ENCODE measurements at places on chromosomes 11 and 22.

DNA sequence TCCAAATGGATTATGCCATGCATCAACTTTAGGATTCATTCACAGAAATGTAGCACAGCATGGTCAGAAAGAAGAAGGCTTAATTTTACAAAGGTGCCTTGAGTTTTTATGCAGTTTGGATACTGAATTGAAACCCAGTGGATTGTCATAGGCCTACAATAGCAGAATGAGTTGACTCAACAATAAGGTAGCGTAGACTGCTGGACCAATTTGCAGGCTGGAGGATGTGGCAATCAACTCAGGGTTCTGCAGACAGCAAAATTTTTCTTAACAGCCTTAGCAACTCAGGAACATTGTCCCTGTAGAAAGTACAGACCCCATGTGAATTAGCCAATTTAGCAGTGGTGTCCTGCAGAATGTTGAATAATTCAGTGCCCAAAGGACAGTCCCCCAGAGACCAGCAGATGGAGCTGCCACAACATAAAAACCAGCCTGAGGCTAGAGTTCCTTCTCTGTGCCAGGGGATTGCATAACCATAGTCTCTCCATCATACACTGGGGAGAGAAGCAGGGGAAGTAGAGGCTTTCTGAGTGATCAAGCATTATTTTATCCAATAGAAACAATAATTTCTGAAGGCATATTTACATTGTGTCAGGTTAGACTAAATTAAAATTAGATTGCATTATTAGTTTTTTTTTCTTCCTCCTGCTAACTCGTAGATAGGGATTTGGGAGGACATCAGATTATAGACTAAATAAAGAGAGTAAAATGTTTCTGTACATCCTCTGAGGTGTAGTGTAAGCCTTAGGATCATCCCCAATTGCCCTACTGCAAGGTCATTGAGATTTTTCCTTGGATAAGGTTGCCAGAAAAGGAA lies 20.3 kb upstream of the MRPL17 start:
- DNase-seq = peak; percentile 17

DNA sequence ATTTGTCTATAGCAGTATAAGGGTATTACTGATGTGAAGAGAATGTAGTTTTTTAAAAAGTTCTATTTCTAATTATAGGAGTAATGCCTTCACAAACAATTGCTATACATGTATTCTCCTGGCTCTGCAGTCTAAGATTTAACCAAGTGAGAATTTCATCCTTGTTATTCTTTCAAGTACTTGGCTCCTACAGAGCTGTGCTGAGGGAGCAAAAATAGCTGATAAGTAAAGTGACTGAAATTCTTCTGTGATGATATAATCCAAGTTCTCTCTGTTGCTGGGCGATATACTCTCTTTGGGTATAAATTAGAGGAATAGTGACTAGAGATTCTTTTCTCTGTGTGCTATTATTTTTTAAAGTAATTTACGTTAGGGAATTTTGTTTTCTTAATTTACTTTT lies 68.0 kb downstream of the PGR start:
- no peak for DNase-seq

- no peak for DNase-seq
Measured at GRCh38 chr11:112182867-112183266, 7.6 kb downstream of the BCO2 start.

DNA sequence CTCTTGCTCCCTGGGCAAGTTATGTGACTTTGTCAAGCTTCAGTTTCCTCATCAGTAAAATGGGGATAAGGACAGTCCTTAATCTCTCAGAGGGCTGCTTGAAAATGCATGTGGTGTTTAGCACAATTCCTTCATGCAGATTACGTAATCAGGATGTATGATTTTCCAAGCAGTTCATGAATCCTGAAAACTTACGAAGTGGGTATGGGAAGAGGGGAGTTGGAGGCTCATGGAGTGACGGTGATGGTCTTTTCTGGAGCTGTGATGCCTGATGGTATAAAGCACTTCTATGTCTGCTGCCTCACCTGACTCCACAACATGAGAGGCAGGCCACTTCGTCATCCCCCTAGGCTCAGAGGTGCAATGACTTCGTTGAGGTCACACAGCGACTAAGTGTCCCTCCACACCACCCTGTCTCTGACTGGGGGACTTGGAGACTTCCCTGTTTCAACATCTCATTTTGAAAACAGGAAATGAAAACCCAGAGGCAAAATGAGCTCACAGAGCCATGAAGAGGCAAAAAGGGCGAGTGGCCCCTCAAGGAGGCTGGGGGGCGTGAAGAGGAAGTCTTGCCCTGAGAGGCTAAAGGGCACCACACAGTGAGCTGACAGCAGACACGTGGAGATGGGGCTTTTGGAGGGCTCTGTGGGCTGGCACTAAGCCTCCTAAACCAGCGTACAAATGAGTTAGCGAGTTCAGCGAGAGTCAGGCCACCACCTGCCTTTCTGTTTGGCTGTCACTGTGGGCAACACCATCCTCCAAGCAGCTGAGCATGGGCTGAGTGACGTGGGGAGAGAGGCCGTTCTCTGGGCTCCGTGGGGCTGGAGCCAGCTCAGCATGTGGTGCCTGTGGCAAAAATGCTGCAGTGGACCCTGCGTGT lies 10.1 kb downstream of the MCM5 start:
- DNase-seq = no peak

DNA sequence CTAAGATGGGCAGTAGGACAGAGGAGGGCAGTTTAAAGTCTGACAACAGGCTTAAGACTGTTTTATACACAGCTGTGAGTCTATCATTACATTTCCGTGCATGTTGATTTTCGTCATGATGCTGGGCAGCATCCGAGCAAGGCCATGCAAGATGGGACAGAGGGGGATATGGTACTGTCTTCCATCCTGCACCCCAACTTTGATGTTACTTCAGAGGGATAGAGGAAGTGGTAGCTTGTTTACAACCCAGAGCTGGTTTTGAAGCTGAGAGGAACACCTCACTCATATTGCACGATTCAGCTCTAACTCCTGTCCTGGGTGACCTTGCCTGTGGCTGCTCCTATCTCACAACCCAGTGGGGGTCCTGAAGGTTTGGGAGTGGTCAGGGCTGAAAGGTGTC lies 3.0 kb upstream of the SORL1 start:
- DNase-seq = no peak

DNA sequence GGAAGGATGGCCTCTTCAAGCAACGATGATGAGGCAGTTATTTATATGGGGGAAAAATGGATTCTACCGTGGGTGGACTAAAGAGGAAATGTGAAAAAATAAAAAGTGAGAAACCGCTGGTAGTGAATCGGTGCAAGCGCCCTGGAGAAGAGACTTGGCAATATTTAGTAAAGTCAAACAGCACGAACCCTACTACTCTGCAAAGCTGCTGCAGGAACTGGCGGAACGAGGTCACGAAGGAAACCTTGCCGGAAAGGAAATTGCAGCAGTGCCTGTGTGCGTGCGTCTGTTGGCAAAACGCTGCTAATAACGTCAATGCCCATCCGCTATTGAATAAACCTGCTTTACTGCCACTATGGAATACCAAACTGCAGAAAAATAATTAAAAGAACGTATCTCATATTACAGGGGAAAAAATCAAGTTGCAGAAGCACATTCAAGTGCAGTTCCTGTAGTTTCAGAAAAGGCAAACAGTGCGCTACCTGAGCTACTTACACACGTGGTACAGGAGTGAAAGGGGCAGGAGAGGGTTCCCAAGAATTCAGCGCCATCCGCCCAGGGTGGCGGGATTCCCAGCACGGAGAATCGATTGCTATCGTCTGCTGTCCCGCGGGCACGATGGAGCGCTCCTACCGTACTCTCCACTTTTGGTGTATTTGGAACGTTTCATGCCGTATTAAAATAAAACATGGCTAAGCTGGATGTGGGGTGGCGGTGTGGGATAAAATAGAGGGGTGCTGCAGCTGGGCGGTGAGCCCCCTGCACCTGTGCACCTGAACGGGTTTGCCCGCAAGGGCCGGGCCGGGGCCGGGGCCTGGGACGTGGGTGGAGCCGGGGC lies 585 bp upstream of the NADSYN1 start:
- peak; percentile 64 for DNase-seq

DNA sequence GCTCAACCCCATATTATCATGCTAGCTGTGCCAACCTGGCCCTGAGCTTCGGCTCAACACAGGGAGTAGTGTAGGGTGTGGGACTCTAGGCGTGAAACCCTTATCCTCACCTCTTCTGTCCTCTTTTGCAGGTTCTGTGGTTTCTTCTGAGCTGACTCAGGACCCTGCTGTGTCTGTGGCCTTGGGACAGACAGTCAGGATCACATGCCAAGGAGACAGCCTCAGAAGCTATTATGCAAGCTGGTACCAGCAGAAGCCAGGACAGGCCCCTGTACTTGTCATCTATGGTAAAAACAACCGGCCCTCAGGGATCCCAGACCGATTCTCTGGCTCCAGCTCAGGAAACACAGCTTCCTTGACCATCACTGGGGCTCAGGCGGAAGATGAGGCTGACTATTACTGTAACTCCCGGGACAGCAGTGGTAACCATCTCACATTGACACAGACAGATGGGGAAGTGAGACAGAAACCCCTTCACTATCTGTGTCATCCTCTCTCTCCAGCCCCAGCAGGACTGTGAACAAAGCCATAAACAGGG lies 76.4 kb downstream of the GGTLC2 start:
- no peak for DNase-seq

GRCh38 chr11:132072044-132072857 lies 701.8 kb downstream of the NTM start:
- DNase-seq = no peak
